ENCODE measurements at places on chromosomes 13 and 19. TPM values are rescaled to one million over a fixed set of nuclear protein-coding genes. Genes with fewer than 3 reads are reported as not detected.

- no peaks in the 10 kb centered on the region for H3K36me3 ChIP-seq
- H3K27me3 ChIP-seq, result no peaks in the 10 kb centered on the region
- DNase-seq, result peak; percentile 21
- H3K4me1 ChIP-seq, result peaks cover 24% of the 10 kb centered on the region
- H3K4me3 ChIP-seq, result peak overlapping the region; percentile 83
These were observed 678 bp downstream of the ISOC2 start for GRCh38 chr19:55460670-55461258.

- H3K4me1 ChIP-seq, result peaks cover 10% of the 10 kb centered on the region
- H3K4me3 ChIP-seq, result no peak overlapping the region
- H3K27me3 ChIP-seq, result peaks cover 4% of the 10 kb centered on the region
- no peaks in the 10 kb centered on the region for H3K36me3 ChIP-seq
These were observed 36.6 kb downstream of the MYH14 start for GRCh38 chr19:50239921-50240590.

DNA sequence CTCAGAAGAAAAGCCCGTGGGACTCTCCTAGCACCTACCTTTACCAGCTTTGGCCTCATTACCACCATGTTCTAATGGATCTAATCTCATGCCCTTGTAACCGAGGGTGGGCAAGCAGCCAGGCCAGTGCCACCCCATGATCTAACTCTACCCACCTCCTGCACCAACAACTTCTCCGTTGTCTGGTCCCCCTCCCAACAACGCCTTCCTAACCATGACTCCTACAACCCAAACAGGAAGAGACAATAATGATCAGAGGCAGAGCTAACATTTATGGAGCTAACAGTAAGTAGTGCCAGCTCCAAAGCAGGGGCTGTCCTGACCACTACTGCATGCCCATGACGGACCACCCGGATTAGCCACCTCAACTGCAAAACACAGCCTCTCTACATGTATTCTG lies 3.5 kb downstream of the USP12 start:
- no peak overlapping the region for H3K4me3 ChIP-seq
- DNase-seq, result no peak

DNA sequence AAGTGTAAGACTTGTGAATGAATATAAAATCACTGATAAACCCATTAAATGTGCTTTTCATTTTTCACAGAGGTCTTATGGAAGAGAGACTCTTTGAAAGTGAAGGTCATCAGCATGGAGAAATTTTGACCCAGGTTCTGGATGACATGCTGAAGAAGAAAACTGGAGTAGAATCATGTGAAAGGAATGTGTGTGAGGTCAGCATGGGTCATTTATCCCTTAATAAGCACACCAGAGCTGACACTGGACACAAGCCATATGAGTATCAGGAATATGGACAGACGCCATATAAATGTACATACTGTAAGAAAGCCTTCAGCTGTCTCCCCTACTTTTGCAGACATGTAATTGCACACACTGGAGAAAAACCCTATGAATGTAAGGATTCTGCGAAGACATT lies 29.0 kb downstream of the ZNF20 start:
- H3K27me3 ChIP-seq, result no peaks in the 10 kb centered on the region
- H3K27ac ChIP-seq, result no peak overlapping the region
- no peaks in the 10 kb centered on the region for H3K4me1 ChIP-seq

DNA sequence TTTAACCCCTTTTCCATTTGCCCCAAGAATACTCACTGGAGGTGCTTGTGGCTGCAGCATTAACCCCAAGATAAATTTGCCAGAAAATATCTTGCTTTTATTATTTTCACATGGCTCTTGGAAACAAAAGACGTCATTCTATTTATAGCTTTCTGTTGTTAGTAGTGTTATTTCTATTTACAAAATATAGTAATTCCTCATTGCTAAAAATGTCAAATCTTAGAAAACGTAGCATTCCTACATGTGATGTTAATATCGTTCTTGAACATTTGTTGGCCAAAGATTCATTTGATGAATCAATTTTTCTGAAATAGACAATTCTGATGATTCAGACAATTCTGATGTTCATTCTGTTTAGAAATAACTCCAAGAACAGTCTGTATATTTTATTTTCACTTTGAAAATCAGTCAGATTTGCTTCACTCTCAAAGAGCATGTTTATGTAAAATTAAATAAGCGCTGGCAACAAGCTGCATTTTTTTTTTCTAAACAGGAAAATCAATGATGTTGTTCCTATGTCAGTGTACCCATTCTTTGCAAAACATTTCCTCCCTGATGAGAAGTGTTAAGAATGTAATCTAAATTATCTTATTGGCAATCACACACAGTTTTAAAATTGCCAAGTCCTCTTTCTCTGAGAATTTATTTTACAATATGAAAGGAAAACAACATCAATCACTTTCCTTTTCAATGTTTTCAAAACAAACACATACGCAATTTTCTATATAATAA lies 334.0 kb downstream of the KCTD12 start:
- DNase-seq, result no peak
- no peak overlapping the region for H3K4me3 ChIP-seq
- H3K36me3 ChIP-seq, result no peaks in the 10 kb centered on the region
- no peaks in the 10 kb centered on the region for H3K4me1 ChIP-seq
- H3K27me3 ChIP-seq, result no peaks in the 10 kb centered on the region

Gene LILRB5
- 0.14 TPM for polyA plus RNA-seq
